ENCODE measurements at places on chromosomes 12 and 14. TPM values are rescaled to one million over a fixed set of nuclear protein-coding genes. Genes with fewer than 3 reads are reported as not detected.

Gene LBHD2
- total RNA-seq = 0.99 TPM

DNA sequence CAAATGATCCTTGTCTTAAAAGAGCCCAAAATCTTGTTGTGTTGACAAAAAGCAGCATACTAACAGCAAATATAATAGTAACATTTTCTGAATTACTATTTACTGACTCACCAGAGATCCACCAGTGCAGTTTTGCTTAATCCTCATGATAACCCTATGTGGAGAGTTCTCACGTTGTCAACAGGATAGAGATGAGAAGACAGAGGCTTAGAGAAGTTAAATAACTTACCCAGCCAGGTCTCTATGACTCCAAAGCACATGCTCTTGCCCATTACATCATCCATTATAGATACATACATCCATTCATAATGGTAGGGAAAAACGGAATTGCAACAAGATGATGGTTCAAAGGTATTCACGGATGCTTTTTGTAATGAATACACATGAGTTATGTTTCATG lies 111.9 kb downstream of the PAX9 start:
- peaks cover 27% of the 10 kb centered on the region for H3K4me1 ChIP-seq
- peak; percentile 35 for DNase-seq

Gene KRT3
- not detected for total RNA-seq

GRCh38 chr14:73750531-73750901 lies 36.3 kb upstream of the PNMA1 start:
- peak overlapping the region; percentile 55 for H3K27ac ChIP-seq
- no peak overlapping the region for H3K4me3 ChIP-seq
- H3K4me1 ChIP-seq = peaks cover 61% of the 10 kb centered on the region
- H3K27me3 ChIP-seq = no peaks in the 10 kb centered on the region
- DNase-seq = no peak
- no peaks in the 10 kb centered on the region for H3K36me3 ChIP-seq

GRCh38 chr12:25500651-25501050 lies 52.4 kb downstream of the LMNTD1 start:
- H3K27me3 ChIP-seq = no peaks in the 10 kb centered on the region
- H3K36me3 ChIP-seq = no peaks in the 10 kb centered on the region
- no peaks in the 10 kb centered on the region for H3K4me1 ChIP-seq

GRCh38 chr14:56224229-56224628 lies 106.0 kb downstream of the PELI2 start:
- no peak overlapping the region for H3K27ac ChIP-seq
- H3K36me3 ChIP-seq = no peaks in the 10 kb centered on the region
- H3K27me3 ChIP-seq = no peaks in the 10 kb centered on the region
- DNase-seq = no peak
- no peak overlapping the region for H3K4me3 ChIP-seq

DNA sequence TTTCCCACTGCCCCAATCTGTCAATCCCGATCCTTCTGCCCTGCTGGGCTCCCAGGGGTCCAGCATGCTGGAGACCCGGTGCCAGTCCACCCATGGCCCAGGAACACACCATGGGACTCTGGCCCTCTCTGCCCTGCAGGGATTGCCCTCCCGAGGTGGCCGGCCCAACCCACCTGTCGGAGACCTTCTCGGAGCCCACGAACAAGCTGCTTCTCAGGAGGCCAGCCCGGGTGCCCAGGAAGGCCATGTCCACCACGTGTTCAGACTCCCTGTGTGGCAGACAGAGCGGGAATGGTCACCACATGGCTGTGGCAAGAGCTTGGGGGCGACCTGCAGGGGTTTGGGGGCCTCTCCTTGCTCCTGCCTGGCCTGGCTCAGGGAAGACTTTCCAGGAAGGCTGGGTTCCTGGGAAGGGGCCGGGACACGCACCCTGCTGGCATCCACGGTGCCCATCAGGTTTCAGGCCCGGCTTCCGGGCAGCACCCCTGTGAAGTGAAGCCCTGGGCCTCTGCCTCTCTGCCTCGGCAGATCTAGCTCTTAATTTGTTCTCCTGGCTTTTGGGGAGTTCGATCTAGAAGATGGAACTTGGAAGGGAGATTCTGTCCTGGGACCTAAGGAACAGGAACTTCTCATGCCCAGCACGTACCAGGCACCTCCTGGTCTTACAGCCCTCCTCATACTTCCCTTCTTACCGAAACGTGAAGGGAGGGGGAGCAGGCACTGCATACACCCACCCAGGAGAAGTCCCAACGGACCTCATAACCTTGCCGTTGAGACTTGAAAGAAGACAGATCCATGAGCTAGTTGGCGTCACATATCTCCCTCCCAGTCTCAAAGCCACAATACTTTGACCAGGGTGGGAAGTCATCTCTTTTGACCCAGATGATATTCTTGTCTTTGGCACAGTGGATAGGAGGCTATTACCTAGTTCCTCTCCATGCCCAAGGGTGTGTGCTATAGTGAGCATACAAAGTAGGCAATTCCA lies 26.3 kb downstream of the LRTM2 start:
- H3K27ac ChIP-seq = no peak overlapping the region
- DNase-seq = no peak
- H3K27me3 ChIP-seq = no peaks in the 10 kb centered on the region
- no peak overlapping the region for H3K4me3 ChIP-seq
- H3K4me1 ChIP-seq = peaks cover 48% of the 10 kb centered on the region

Gene TUNAR
- total RNA-seq = not detected

DNA sequence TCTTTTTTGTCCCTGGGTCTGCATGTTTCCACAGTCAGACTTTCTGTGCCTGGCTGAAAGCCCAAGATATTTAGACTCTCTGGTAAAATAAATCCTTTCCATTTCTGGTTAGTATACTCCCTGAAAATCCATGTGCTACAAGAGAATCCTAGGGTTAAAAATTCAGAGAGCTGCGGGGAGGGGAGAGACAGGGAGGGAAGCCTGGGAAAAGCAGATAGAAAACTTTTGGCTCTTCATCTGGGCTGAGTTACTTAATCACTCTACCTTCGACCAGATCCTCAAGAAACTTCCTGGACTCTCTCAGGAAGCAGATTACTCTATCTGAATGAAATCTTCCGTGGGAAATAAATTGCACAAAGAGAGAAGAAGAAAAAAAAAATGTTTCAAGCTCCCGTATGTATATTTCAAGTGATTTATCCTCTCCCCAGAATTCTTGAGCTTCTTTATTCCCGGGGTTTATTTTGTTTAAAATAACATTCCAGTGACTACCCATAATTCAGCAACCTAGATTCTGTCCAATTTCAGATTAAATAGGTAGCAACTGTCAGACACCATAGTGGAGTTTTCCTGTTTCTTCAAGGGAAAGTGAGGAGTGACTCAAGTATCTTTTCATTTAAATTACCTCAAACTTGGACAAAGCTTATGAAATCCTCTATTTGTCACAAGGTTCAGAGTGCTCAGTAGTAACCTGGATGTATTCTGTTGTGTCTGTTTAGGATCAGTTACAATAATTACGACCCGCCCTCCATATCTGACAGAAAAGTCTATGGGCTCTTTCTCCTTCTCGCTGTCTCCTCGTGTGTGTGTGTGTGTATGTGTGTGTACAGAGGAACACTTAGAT lies 163.7 kb downstream of the MYRFL start:
- peaks cover 26% of the 10 kb centered on the region for H3K4me1 ChIP-seq
- H3K27me3 ChIP-seq = no peaks in the 10 kb centered on the region
- no peaks in the 10 kb centered on the region for H3K36me3 ChIP-seq

GRCh38 chr12:58915037-58915436 lies 5.3 kb downstream of the LRIG3 start:
- peaks cover 45% of the 10 kb centered on the region for H3K4me1 ChIP-seq
- no peak overlapping the region for H3K27ac ChIP-seq
- H3K27me3 ChIP-seq = no peaks in the 10 kb centered on the region
- peaks cover 5% of the 10 kb centered on the region for H3K36me3 ChIP-seq

Gene PRR13
- 180 TPM for total RNA-seq

Gene SERPINA3
- total RNA-seq = 0.17 TPM

Gene DRAM1
- total RNA-seq = 10.3 TPM

Gene BDKRB2
- 0.21 TPM for total RNA-seq

- no peak overlapping the region for H3K27ac ChIP-seq
- no peak for DNase-seq
- no peaks in the 10 kb centered on the region for H3K27me3 ChIP-seq
Measured at GRCh38 chr14:22623047-22623446, 21.1 kb downstream of the OR6J1 start.

GRCh38 chr14:57464008-57464730 lies 29.5 kb downstream of the CCDC198 start:
- H3K27me3 ChIP-seq = no peaks in the 10 kb centered on the region
- H3K4me3 ChIP-seq = no peak overlapping the region
- DNase-seq = no peak
- no peaks in the 10 kb centered on the region for H3K4me1 ChIP-seq
- no peak overlapping the region for H3K27ac ChIP-seq

- no peaks in the 10 kb centered on the region for H3K4me1 ChIP-seq
- no peak overlapping the region for H3K27ac ChIP-seq
- no peak overlapping the region for H3K4me3 ChIP-seq
- no peak for DNase-seq
- H3K36me3 ChIP-seq = no peaks in the 10 kb centered on the region
- H3K27me3 ChIP-seq = peaks cover 22% of the 10 kb centered on the region
Measured at GRCh38 chr12:117583677-117584225, 222.3 kb upstream of the NOS1 start.

DNA sequence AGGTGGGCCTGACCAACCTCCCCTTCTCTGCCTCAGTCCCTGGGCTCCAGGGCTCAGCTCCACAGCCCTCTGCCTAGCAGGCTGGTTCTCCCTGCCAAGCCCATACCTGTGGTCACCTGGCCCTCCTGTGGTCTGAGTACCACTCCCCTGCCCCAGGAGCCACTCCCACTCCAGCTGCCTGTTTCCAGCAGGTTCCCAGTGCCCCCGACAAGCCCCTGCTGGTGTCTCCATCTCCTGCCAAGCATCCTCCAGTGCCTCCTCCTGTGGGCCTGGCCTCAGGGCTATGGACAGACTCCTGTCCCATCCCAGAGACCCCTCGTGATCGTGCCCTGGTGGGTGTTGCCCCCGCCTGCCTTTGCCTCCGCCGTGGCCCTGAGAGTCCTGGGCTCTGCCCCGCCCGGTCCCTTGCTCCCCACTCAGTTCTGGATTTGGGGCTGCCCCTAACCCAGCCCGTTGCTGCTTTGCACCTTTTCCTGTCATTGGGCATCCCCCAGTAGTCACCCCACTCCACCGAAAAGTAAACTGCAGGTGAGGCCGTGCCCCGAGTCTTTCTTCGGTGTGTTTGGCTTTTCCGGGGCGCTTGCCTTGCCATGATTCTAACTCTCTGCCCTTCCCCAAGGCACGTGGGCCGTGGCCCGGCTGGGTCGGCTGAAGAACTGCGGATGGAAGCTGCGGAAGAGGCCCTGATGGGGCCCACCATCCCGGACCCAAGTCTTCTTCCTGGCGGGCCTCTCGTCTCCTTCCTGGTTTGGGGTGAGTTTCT lies 9.8 kb downstream of the MEG3 start:
- no peaks in the 10 kb centered on the region for H3K27me3 ChIP-seq
- H3K4me1 ChIP-seq = peaks cover 7% of the 10 kb centered on the region
- H3K4me3 ChIP-seq = no peak overlapping the region
- H3K27ac ChIP-seq = no peak overlapping the region
- no peak for DNase-seq
- H3K36me3 ChIP-seq = peaks cover 2% of the 10 kb centered on the region

Gene KRT2
- not detected for total RNA-seq

- no peaks in the 10 kb centered on the region for H3K27me3 ChIP-seq
- no peak overlapping the region for H3K27ac ChIP-seq
- H3K36me3 ChIP-seq = no peaks in the 10 kb centered on the region
- H3K4me3 ChIP-seq = no peak overlapping the region
- DNase-seq = no peak
Measured at GRCh38 chr12:116448165-116448739, 110.9 kb upstream of the MAP1LC3B2 start.

GRCh38 chr14:39991041-39991440 lies 558.8 kb upstream of the FBXO33 start:
- H3K36me3 ChIP-seq = no peaks in the 10 kb centered on the region
- H3K4me3 ChIP-seq = no peak overlapping the region

Gene ADAMTS20
- 0.28 TPM for total RNA-seq

GRCh38 chr12:127632461-127632860 lies 634.5 kb upstream of the TMEM132C start:
- H3K27ac ChIP-seq = no peak overlapping the region
- H3K4me1 ChIP-seq = no peaks in the 10 kb centered on the region
- peaks cover 36% of the 10 kb centered on the region for H3K27me3 ChIP-seq
- H3K36me3 ChIP-seq = no peaks in the 10 kb centered on the region
- H3K4me3 ChIP-seq = no peak overlapping the region

GRCh38 chr14:20493634-20494033 lies 11.7 kb upstream of the RNASE10 start:
- H3K27me3 ChIP-seq = no peaks in the 10 kb centered on the region
- H3K4me1 ChIP-seq = no peaks in the 10 kb centered on the region
- H3K36me3 ChIP-seq = no peaks in the 10 kb centered on the region
- H3K27ac ChIP-seq = no peak overlapping the region

DNA sequence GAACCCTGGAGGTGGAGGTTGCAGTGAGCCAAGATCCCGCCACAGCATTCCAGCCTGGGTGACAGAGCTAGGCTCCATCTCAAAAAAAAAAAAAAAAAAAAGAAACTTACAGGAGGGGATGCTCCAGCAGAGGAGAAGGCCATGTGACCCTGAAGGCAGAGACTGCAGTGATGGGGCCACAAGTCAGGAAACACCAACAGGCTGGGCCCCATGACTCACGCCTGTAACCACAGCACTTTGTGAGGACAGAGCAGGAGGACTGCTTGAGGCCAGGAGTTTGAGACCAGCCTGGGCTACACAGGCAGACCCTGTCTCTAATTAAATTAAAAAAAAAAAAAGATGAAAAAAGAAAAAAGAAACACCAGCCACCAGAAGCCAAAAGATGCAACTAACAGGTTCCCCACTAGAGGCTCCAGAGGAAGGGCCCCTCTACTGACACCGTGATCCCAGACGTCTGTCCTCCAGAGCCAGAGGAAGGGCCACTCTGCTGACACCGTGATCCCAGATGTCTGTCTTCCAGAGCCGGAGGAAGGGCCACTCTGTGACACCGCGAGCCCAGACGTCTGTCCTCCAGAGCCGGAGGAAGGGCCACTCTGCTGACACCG lies 9.1 kb upstream of the GLT1D1 start:
- no peak overlapping the region for H3K4me3 ChIP-seq
- H3K27me3 ChIP-seq = peaks cover 9% of the 10 kb centered on the region
- no peaks in the 10 kb centered on the region for H3K36me3 ChIP-seq
- DNase-seq = no peak

Gene GLIPR1
- 11.3 TPM for total RNA-seq

Gene CLEC7A
- 0.28 TPM for total RNA-seq

GRCh38 chr14:73245480-73246325 lies 8.4 kb downstream of the PAPLN start:
- no peaks in the 10 kb centered on the region for H3K36me3 ChIP-seq
- H3K27me3 ChIP-seq = no peaks in the 10 kb centered on the region
- peak overlapping the region; percentile 21 for H3K27ac ChIP-seq

Gene YEATS4
- total RNA-seq = 43.7 TPM

- H3K36me3 ChIP-seq = no peaks in the 10 kb centered on the region
- H3K27ac ChIP-seq = no peak overlapping the region
- no peaks in the 10 kb centered on the region for H3K27me3 ChIP-seq
- no peak overlapping the region for H3K4me3 ChIP-seq
Measured at GRCh38 chr14:96929950-96930349, 132.8 kb downstream of the VRK1 start.

GRCh38 chr14:52018252-52018651 lies 28.9 kb downstream of the RTRAF start:
- H3K36me3 ChIP-seq = no peaks in the 10 kb centered on the region
- no peak overlapping the region for H3K27ac ChIP-seq
- no peak for DNase-seq
- H3K4me1 ChIP-seq = peaks cover 51% of the 10 kb centered on the region
- H3K27me3 ChIP-seq = no peaks in the 10 kb centered on the region

GRCh38 chr12:80192087-80192486 lies 92.8 kb downstream of the OTOGL start:
- H3K27me3 ChIP-seq = no peaks in the 10 kb centered on the region
- H3K36me3 ChIP-seq = no peaks in the 10 kb centered on the region
- peaks cover 10% of the 10 kb centered on the region for H3K4me1 ChIP-seq
- no peak for DNase-seq
- H3K27ac ChIP-seq = no peak overlapping the region
- no peak overlapping the region for H3K4me3 ChIP-seq

All from A673 (cell line).